ENCODE measurements at places on chromosomes 5 and 9.

- DNase-seq, result peak; percentile 81
Measured at GRCh38 chr5:82422751-82423181, 144.6 kb upstream of the RPS23 start.

GRCh38 chr5:141640051-141640415, 3.2 kb downstream of the RELL2 start:
- DNase-seq, result no peak

DNA sequence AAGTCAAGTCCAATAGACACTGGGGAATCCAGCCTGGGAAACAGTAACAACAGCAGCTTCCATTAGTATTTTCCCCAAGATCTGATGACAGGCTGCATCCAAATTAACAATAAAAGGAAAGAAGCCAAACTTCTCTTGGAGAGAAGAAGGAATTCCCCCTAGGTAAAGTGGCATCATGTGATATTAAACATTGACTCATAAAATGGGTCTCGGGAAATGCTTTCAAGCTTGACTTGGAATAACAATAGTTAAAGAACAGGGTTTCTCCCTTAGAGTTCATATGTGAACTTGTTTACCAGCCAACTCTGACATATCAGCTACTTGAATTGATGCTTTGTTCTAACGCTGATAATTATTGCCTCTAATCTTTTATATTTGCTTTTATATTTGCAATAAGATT, 45.4 kb downstream of the ENTREP1 start:
- DNase-seq, result no peak

- DNase-seq, result no peak
Measured at GRCh38 chr5:154732212-154732611, 23.0 kb upstream of the LARP1 start.

DNA sequence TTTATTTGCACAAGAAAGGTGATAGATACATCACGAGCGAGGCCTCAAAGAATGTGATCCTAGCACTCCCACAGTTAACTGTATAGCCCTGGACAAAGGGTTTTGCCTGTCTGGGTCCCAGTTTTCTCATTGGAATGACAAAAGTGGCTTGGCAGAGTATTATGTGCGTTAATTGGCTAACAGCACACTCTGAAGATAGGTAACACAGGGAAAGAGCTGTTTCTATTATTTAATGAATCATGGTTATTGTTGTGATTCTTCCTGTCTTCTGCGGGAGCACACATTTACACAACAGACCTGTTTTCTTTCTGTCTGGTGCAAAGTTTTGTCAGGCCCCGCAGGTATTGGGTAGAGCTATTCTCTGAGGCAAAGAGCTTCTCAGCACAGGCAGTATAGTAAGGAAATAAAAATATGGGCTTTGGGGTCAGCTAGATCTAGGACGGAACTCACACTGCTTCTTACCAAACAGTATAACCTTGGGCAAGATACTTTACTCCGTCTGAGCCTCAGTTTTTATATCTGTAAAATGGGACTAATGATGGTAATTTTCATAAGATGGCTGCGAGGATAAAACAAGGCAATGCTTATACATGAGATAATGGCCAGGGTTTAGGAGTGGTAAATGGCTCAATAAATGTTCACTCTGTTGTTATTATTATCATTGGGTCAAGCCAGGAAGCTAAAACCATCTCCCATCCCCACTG, 78.9 kb downstream of the PLAC8L1 start:
- no peak for DNase-seq

DNA sequence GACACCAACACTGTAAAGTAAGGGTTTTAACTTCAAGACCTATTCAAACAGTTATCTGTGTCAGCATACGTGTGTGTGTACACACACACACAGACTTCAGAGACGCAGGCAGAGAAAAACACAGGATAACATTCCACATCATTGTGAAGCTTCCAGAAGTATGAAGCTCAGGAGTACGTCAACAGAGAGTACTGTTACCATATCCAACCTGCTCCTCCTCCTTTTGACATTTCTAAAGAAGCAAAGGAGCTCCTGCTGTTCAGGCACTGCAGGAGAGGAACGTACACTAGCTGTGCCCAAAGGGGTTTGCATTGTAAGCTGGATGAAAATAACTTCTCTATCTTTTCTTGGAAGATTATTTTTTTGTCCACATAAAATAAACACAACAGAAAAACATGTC, 180.7 kb downstream of the MEF2C start:
- DNase-seq, result no peak

DNA sequence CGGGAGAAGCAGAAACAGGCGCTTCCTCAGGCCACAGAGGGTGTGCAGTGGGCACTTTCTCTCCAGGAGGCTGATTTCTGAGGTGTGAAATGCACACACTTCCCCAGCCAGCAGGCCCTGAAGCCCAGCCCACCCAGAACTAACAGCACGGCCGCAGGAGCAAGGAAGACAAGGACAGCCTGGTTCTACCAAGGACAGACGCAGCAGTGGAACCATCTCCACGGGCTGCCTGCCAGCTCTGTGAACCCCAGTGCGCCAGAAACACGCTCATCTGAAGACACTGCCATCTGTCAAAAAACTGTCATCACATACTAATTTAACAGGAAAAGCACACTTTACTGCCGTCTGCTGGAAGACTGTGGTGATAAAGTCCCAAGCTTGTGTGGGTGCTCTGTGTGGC, 40.7 kb downstream of the MAPK9 start:
- no peak for DNase-seq

- DNase-seq, result no peak
Measured at GRCh38 chr9:92432350-92432749, 8.1 kb upstream of the OMD start.

DNA sequence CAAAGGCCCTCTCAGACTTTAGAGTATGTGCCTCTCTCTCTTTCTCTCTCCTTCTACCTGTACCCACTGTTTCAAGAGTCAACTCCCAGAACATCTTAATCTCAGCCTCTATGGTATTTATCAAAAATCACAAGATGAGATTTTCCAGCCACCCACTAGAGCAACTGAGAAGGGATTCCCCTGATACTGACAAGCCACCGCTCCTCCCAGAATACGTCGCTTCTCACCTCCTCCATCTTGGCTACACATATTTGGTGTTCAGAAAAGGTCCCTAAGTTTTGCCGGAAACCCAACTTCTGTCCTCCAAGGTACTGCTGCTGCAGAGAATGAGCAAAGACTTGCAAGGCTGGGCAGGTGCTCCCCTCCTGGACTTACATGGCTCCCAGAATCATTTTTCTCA, 6.1 kb downstream of the GARIN3 start:
- DNase-seq, result no peak

- peak; percentile 40 for DNase-seq
Measured at GRCh38 chr9:75471549-75472114, 383.3 kb downstream of the OSTF1 start.

DNA sequence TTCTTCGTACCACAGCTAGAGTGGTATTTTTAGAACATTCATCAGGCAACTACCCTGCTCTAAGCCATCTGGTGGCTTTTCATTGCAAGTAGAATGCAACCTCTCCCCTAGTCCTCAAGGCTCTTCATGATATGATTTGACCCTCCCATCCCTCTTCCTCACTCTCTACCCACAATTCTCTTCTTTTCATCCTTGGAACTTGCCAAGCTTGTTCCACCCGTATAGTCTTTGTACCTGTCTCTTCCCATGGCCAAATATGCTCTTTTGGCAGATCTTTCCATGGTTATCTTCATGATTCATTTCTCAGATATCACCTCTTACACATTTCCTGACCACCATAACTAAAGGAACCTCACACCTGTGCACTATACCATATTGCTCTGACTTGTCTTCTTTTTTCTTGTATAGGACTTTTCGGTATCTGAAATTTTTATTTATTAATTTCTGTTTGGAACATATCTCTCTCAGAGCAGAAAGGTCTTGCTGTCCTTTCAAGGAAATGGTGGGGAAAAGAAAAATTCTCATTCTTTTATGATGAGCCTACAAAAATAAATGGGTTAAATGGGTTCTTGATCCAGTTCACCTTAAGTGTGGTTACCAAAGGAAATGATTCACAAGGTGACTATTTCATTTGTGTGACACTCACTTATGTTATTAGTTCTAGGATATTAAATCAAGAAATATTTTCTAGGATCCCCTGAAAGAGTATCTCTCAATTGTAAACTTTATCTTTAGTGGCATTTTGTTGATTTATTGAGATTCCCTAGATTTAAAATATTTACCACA, 3.7 kb upstream of the CD274 start:
- DNase-seq, result peak; percentile 27

DNA sequence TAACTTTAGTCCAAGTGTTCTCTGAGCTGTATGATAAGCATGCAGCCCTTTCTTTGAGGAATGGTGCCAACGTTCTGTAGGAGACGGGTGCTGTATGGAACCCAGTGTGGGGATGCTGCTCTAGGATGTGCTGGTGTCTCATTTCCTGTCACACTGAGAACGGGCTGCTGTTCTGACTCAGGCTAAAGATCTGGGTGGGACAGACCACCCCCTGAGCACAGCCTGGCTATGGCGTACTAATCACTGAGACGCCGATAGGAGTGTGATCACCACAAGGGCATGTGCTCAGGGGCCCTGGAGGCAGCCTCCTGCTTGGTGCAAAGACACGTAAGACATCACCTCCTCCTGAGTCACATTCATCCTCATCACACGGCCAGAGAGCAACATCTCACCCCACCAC, 240.4 kb downstream of the IRX2 start:
- no peak for DNase-seq

DNA sequence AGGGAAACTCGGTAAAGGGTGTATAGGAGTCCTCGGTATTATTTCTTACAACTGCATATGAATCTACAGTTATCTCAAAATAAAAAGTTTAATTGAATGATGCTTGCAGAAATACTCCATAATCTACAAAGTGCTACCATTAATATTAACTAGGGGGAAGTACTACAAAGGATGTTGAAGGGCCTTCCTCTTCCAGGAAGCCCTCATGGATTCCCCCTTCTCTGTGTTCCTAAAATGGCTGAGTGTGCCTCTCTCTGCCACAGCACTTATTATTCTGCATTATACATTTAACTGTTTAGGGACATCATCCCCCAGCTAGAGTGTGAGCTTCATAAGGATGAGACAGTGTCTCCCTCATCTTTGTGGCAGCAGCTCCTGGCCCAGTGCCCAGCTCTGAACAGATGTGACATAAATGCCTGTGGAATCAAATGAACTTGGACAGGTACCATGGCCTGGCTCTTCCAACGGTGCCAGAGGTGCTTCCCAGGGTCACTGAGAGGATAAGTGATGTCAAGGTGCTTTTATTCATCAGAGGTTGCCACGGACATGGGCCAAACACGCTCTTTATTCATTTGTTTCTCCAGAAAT, 99.5 kb downstream of the PAX5 start:
- no peak for DNase-seq

DNA sequence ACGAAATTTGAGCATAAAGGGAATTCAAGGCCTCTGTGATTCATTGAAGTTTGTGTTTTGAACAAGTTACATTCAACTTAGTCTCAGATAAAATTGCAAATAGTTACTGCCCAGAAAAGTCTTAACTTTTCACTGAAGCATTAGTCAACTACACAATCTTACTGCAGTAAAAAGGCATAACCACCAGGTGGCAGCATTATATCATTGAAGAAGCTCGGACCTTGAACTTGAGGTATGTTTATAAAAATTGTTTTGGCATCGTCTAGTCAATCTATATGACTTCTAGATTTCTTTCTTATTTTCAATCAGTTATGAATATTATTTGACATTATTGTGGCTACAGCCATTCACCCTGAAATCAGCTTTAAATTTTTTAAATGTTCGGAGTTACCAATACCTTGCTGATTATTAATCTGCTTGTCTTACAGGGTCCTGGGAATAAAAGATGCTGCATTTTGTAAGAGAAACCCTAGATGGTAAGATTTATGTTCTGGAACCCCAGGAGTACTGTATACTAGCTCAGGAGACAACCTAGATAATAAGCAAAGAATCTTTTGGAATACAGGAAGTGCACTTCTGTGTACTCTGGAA, 83.9 kb upstream of the GRAMD2B start:
- DNase-seq, result peak; percentile 37

GRCh38 chr9:85900504-85901201, 40.3 kb upstream of the NAA35 start:
- DNase-seq, result peak; percentile 48

DNA sequence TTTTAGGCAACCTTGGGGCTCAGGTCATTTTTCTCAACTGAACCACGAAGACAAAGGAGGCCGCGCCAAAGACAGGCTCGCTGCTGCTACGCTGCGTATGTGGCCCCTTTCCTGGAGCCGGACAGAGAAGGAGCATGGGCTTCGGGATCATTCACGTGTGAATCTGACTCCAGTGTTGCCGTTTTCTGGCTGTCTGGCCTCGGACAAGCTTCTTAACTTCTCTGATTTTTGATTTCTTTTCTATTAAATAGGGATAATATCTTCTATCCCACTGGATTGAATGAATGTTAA, 50.8 kb upstream of the ZNF366 start:
- no peak for DNase-seq

DNA sequence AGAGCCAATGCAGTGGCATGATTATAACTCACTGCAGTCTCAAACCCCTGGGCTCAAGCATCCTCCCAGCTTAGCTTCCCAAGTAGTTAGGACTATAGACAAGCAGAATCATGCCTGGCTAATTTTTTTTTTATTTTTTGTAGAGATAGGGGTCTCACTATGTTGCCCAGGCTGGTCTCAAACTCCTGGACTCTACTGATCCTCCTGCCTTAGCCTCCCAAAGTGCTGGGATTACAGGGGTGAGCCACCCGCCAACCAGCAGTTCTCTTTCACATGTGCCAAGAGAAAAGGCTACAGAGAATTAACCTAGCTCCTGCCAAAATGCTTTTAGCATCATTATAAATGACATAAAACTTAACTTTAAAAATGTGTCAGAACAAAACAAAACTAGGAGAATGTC, 8.1 kb downstream of the AK3 start:
- no peak for DNase-seq

GRCh38 chr5:31477516-31477915, 54.4 kb downstream of the DROSHA start:
- DNase-seq, result no peak

DNA sequence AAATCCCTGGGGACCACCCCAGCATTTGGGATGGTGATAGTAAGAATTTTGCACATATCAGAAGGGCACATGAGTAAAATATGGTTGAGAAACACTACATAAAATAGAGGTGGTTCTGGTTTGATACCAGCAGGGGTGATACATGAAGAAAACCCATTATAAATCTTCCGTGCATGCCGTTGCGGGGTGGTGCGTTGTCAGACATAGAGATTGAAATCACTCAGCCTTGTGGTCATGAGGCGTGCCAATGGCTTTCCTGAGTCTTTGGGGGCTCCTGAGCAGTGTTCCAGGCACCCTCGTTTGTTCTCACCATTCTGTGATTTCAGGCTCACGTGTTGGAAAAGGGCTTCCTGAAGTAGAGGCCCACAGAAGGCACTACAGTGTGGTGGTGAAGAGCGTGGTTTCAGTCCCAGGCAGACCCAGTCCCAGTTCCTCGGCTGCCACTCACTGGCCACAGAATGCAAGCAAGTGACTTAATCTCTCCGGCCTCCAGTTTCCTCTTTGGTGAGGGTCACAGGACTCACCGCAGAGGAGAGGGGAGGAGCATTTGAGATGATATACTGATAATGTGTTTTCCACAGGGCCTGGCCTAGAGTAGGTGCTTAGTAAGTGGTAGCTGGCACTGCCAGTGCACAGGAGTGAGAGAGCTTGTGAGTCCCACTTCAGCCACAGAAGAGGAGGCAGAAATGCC, 20.5 kb upstream of the GLRX start:
- peak; percentile 95 for DNase-seq

- DNase-seq, result no peak
Measured at GRCh38 chr9:8874482-8874881, 1074.9 kb upstream of the DMAC1 start.

- DNase-seq, result peak; percentile 98
Measured at GRCh38 chr9:114385397-114386181, 2.2 kb downstream of the AKNA start.

GRCh38 chr5:150118561-150119229, 32.3 kb upstream of the CSF1R start:
- DNase-seq, result no peak

- DNase-seq, result no peak
Measured at GRCh38 chr5:157459715-157460599, at the start of gene NIPAL4. NIPAL4 (plus strand) TSS chr5:157460213; CDS start chr5:157460321, 108 bp downstream.

All from MV-4-11 (cell line).